ENCODE measurements at places on chromosomes 7 and 10. TPM values are rescaled to one million over a fixed set of nuclear protein-coding genes. Genes with fewer than 3 reads are reported as not detected.

Gene SFTPD
- not detected for total RNA-seq

Gene ITGB8
- total RNA-seq, result 8.7 TPM

Gene POU6F2
- total RNA-seq, result not detected

Gene NUTM2D
- total RNA-seq, result 4.3 TPM

Gene HTR5A
- total RNA-seq, result not detected

Gene PBLD
- total RNA-seq, result 14.9 TPM

Gene ANKRD30A
- not detected for total RNA-seq

Gene CPA2
- not detected for total RNA-seq

GRCh38 chr7:101225650-101226049, 7.7 kb downstream of the ZNHIT1 start:
- DNase-seq, result no peak

- no peak for DNase-seq
Observed at GRCh38 chr10:105953861-105954260, 1210.6 kb downstream of the SORCS1 start.

DNA sequence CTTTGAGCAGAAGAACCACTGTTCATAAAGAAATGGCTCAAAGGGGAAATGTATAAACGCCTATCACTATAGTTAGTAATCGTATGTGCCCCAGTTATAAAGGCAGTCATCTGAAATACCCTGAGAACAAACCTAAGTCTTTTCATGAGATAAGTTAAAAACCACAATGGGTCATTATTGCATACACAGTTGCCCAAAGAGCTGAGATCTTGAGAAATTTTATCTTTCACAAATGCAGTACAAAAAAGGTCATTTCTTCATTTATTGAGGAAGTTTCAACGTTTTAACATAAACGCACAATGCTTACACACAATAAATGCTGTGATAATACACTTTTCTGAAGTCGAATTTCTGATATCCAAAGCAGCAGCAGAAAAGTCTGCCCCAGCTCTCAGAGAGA, 114.4 kb downstream of the MICU1 start:
- DNase-seq, result no peak

All from adrenal gland (tissue), 19 donors.